RPMI8226 (cell line): ENCODE measurements at places on chromosomes 1 and 21.

DNA sequence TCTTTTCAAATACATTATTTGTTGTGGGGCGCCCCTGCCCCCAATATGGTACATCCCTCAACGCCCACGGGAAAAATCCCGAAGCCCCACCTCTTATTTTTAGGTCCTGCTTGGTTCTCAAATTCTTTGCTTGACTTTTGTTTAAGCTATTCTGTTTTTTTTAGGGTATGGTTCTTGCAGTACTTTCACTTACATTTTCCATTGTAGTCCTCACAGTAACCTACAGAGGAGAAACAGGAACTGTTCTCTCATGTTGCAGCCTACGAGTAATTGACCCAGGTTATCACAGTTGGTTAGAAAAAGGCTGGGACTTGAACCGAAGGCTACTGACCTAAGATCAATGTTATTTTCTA lies 697 bp upstream of the C21orf91 start:
- peak; percentile 79 for DNase-seq

DNA sequence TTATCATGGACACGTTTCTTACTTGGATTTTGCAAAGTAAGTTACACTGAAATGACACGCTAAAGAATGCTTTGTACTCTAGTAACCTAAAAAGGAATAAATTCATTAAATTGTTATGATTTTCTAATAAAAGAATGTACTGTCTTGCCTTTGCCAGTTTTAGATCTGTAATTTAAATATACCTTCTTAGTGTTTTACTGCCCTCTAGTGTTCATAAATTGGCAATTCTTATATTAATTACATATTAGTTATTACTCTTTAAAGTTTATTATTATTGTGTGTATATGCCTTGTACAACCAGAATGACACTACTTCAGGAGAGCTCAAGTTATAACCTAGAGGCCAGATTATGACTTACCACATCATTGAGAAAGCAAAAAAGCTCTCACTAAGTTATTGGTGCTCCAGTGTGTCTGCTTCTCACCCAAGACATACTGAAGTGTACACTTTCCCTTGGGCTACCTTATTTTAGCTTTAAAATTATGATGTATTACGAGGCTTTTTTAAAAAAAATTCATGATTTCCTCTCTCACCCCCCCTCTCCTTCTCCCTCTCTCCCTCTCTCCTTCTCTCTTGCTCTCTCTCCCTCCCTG lies 169.9 kb downstream of the HS2ST1 start:
- peak; percentile 30 for DNase-seq

- no peak for DNase-seq
Observed at GRCh38 chr1:160645386-160646130, 1.3 kb downstream of the SLAMF1 start.

- DNase-seq, result no peak
Observed at GRCh38 chr1:243494741-243495431, 239.0 kb downstream of the SDCCAG8 start.

GRCh38 chr1:200184196-200184595 lies 156.7 kb downstream of the NR5A2 start:
- peak; percentile 92 for DNase-seq
